HCEC 1CT (cell line): ENCODE measurements at places on chromosomes 12 and 14.
A peak's percentile ranks its signal among the peaks of the same experiment; 100 is the strongest.

DNA sequence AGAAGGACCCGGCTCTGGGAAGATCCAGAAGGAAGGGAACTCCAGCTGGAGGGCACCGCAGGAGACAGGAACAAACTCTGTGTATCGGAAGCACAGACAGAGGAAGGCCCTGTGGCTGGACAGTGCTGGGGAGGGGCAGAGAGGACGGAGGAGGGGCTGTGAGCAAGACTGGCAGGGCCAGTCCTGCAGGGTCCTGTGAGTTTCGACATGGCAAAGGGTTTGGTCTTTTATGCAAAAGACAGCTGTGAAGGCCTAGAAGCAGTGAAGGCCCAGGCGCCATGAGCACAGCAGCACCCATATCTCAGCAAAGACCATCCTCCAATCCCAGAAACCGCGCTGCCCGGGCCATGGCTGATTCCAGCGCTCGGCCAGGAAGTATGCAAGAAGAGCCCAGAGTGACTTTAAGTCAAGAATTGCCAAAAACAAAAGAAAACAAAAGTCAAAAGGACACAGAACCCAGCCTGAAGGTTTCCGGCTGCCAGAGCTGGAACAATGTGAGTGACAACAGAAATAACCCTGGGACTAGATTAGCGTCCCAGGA is 126.5 kb downstream of the NCOR2 start:
- peak; percentile 37 for DNase-seq

- DNase-seq: no peak
Measured at GRCh38 chr14:22493753-22494152, 95.3 kb downstream of the DAD1 start.

- no peak for DNase-seq
Measured at GRCh38 chr14:67679006-67679405, 4.6 kb upstream of the VTI1B start.

- DNase-seq: no peak
Measured at GRCh38 chr12:120102189-120103043, 14.1 kb downstream of the RAB35 start.

GRCh38 chr12:75716291-75717025 is 205.0 kb upstream of the KRR1 start:
- no peak for DNase-seq

GRCh38 chr12:63978519-63978918 is 134.0 kb downstream of the SRGAP1 start:
- peak; percentile 89 for DNase-seq

DNA sequence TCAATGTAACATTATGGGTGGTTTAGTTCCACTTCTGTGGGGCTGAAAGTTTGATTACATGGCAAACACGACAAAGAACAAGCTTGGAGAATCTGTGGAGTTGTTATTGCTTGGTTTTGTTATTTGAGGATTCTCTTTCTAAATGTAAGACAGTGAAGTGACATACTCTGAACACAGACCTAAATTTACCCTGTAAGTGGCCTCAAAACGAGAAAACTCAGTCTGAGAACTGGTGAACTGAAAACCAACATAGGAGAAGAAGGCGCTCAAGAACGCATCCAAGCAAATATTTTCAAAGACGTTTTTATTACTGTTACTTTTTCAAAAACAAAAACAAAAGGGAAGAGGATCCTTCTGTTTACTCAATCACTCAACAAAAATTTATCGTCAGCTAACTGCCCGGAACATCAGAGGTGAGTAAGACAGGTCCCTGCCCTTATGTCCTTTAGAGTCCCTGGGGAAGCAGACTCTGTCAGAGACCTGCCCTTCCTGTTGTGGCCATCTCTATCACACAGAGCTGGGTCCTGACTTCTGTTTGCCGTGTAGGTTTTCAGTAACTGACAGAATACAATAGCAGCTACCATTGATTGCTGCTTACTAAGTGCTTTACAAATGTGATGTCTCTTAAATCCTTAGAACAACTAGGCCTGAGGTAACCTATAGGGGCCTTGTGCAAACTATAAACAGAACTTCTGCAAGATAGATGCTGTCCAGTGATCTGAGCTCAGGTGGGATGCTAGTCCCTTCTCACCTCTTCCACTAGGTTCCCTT is 79.3 kb upstream of the C12orf71 start:
- DNase-seq: no peak

DNA sequence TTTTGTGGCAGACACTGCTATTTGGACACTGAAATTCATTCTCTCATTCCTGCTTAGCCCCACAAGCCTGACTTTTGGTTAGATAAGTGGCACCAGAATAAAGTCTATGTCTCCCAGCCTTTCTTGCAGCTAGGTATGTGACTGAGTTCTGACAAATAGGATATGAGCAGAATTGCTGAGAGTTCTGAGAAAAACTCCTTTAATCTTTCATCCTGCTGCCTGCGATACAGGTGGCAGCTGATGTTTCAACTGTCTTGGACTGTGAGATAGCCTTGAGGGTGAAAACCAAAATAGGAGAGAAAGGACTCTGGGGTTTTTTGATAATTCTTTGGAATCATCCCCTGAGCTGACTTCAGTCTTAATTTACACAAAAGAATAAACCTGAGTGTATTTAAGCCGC is 55.8 kb downstream of the MBIP start:
- no peak for DNase-seq

GRCh38 chr12:41697161-41697560 is 447.5 kb downstream of the GXYLT1 start:
- DNase-seq: no peak

DNA sequence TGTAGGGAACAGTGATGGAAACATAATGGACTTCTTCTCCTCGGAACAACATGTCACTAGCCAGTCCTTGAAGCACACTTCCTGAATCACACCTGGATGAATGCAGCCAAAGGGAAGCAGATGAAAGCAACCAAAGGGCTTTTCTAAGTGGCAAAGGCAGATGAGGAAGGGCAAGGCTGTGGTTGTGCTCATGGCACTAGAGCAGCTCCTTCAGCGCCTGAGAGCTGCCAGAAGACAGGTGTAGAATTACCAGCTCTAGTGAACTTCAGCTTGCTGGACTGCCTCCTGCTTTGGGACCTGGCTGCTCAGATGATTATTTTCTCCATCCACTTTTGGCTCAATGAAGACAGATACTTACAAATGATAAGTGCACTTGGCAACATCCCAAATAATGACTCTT is 1372.1 kb upstream of the SEL1L start:
- no peak for DNase-seq

- no peak for DNase-seq
Measured at GRCh38 chr14:91372671-91373495, 44.7 kb downstream of the CCDC88C start.

DNA sequence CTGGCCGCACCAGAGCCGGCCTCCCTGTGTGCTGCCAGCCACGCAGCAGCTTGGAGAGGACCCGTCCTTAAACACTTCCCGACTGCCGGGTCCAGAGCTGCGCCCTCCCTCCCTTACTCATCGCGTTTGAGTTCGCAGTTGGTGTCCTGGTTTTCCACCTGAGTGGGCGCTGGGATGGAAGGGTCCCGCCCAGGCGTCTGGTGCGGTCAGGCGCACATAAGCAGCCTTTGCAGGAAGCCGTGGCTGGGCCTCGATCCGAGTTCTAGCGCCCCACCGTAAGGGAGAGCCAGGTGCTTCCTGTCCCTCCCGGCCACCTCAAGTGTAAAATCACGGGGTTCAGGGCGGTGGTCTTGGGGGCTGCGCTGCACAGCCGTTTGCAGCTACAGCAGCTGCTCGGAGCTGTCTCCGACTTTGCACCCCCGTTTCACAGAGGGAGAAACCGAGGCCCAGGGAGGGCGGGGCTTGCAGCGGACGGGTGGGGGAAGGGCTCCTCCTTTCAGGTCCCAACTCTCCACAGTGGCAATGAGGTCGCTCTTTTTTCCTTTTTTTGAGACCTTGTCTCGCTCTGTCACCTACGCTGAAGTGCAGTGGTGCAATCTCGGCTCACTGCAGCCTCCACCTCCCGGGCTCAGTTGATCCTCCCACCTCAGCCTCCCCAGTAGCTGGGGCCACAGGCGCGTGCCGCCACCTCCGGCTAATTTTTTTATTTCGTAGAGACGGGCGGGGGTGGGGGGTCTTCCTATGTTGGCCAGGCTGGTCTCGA is 51.3 kb downstream of the LRCOL1 start:
- no peak for DNase-seq

DNA sequence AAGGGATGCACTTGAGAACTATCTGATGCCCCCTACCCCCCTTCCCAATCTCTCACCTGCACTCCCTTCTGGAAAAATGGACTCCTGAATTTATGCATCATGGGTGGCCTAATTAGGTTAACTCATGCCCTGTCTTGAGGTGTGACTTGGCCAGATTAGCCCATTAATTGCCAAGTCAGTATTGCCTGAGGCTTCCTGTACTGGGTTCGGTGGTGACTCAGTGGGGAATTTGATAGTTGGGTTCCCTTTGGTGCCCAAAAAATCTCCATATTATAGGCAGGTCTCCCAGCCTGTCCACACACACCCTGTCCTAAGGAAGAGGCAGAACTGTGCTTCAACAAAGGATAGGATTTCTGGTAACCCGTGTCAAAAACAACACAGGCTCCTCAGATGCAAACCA is 146.1 kb downstream of the CHST11 start:
- peak; percentile 25 for DNase-seq

GRCh38 chr14:99315197-99315596 is 43.2 kb upstream of the BCL11B start:
- DNase-seq: no peak

GRCh38 chr14:55610713-55611370 is 30.8 kb downstream of the KTN1 start:
- no peak for DNase-seq

DNA sequence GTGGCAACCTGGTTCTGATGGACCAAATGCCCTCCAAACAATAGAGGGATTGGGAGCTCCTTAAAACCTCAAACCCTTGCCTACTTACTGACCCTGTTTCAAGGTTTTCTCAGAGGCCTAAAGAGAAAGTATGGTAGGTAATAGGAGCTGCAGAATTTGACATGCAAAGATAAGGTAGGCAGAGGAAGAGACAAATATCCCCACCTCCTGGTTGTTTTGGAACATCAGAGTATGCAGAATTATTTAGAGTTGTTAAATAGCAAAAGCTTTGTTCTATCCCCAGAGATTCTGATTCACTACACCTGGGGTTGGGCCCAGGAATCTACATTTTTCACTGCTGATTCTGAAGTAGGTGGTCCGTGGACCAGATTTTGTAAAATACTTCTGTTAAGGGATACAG is 421.2 kb downstream of the SOX5 start:
- DNase-seq: no peak

DNA sequence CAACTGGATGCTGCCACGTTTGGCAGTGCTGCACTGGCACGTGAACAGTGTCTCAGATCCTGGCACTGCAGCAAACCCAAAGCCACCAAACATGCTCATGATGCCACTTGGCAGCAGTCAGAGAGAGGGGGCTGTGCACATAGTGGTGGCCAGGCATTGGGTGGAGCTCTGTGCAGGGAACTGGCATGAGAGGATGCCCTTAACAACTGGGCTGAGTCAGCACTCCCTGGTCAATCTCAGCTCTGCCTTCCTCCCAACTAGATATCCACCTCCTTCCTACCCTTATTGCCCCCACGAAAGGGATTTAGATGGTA is 37.0 kb downstream of the ZFHX2 start:
- DNase-seq: no peak

- peak; percentile 21 for DNase-seq
Measured at GRCh38 chr14:76456200-76456599, 80.3 kb downstream of the ESRRB start.

- DNase-seq: no peak
Measured at GRCh38 chr12:92771001-92771400, 68.2 kb downstream of the PLEKHG7 start.

- peak; percentile 85 for DNase-seq
Measured at GRCh38 chr12:88471331-88472045, 108.8 kb downstream of the KITLG start.

DNA sequence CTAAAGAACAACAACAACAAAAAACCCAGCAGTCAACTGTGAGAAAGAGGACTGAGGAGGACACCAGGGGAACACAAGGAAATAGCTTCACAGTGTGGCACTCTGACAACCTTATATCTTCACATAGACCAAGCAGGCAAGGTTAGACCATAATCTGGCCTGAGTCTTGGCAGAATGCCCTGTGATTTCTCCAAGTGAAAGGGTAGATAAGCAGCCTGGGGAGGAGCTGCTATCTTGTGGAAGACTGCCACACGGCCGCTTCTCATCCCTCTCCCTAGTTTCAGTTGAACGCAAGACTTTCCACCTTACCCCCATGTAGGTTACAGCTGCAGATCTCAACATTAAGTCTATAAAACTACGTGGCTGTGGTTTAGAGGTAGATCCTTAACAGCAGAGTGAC is 3.7 kb downstream of the SLC25A21 start:
- DNase-seq: no peak

GRCh38 chr12:130948136-130948535 is 5.6 kb upstream of the ADGRD1 start:
- no peak for DNase-seq

GRCh38 chr14:49999146-49999761 is 106.4 kb downstream of the ARF6 start:
- DNase-seq: peak; percentile 84

GRCh38 chr12:87469295-87469694 is 559.9 kb downstream of the C12orf50 start:
- DNase-seq: peak; percentile 38

- no peak for DNase-seq
Measured at GRCh38 chr12:2960390-2960956, 1.3 kb downstream of the TEAD4 start.

DNA sequence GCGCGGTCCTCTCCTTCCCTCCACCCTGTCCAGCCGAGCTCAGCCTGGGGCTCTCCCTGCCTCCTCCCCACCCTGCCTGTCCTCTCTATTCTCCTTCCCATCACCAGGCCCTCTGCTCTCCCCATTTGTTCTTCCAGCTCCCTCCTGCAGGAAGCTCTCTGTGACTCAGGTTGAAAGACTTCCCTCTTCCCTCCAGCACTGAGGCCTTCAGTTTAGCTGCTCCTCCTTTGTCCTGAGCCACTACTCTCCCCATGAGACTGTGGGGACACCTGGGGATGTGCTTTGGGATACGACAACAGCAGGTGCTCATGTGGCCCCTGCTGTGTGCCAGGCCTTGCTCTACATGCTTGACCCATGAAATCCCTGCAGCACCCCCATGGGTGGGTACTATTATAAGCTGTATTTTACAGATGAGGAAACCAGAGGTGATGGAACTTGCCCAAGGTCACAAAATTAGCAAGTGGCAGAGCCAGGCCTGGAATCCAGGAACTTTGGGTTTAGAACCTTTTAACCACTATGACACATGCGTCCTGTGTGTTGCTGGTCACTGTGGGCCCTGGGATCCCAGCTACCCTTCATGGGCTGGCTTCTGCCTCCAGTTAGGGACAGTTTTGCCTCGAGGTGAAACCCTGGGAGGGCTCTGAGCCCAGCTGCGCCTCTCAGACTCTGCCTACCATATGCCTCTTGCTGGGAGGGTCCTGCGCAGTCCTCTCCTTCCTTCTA is 5.5 kb downstream of the KRT80 start:
- DNase-seq: peak; percentile 85

GRCh38 chr12:75207338-75208083 is 2.1 kb downstream of the KCNC2 start:
- DNase-seq: no peak
